ENCODE measurements at places on chromosomes 6 and 20.

DNA sequence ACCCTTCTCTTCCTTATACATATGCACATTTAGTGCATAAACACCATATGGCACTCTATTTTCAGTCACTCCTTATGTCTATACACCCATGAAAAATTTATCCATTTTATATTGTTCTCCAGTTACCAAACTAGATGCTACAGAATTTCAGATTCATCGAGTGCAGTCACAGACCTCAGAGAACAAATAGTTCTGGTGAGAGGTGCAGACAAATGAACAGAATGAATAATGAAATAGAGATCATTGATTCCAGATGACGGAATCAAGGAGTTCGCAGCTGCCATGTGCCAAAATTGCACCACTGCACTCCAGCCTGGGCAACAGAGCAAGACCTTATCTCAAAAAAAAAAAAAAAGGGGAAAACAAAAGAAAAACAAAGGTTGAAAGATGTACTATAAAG lies 214.8 kb upstream of the CEP162 start:
- no peak for DNase-seq

DNA sequence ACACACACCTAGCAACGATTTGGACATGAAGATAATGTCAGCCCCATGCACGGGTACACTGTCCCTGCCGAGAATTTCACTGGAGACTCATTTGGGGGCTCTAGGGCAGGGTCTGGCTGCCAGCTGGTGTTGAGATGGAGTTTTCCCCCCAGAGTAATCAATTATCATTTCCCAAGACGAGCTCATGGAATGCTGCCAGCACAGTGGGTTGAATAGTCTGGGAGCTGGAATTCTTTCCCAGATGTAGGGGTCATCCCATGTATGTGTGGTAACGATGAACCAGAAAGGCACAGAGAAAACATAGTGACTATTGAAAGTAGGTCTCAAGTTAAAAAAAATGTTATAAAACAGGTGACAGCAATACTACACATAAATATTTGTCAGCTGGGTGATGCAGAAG lies 579.9 kb downstream of the MAFB start:
- no peak for DNase-seq

- DNase-seq, result no peak
These were observed 14.3 kb upstream of the KCNB1 start for GRCh38 chr20:49496553-49497397.

GRCh38 chr6:42250274-42250931 lies 32.7 kb upstream of the MRPS10 start:
- DNase-seq, result no peak
